ENCODE measurements at places on chromosomes 1 and 21.

GRCh38 chr1:230208619-230209261 is 141.7 kb downstream of the GALNT2 start:
- DNase-seq: no peak

- DNase-seq: no peak
Observed at GRCh38 chr1:109803901-109804331, 40.2 kb upstream of the EPS8L3 start.

DNA sequence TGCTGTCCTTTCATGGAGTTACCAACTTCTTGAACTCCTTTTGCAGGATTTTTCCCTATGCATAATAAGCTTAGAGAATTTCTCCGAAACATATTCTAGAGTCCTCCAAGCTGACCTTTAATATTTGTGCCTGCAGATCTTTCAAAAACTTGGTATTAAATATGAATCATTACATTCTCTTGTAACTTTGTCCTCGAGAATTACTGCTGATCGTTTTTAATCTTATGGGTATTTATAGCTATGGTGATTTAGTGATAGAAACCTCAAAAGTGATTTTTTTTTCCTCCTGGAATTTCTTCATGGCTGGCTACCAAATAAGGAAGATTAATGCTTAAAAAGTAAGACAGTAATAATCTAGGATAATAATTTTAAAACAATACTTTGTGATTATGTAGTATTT is 39.1 kb downstream of the MAP3K21 start:
- no peak for DNase-seq

GRCh38 chr1:33866281-33866680 is 2.4 kb downstream of the HMGB4 start:
- no peak for DNase-seq

- DNase-seq: no peak
Observed at GRCh38 chr1:58156831-58157230, 389.7 kb downstream of the OMA1 start.

DNA sequence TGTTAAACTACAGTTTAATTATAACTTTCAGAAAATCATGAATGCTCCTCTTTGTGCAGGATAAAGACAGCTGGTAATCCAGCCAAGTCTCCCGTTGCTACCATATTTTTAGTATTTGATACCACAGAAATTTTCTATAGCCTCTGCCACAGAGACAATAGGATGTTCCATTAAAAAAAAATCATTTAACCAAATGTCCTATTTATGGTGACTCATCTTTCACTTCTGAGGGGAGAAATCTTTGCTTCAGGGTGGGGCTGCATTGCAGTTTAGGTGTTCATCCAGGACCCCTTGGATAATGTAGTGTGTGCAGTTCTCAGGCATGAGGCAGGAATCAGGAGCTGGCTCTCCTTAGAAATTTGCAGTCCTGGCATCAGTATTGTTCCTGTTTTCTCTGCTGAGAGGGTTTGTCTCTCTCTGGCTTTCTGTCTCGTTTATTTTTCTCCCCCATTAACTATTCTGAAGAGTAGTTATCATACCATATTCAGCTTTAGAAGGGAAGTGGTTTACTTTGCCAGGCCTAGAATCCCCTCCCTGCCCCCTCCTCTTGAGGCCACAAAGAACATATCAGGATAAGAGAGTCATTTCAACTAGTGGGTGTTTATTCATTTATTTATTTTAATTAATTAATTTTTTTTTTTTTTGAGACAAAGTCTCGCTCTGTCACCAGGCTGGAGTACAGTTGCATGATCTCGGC is 3.1 kb downstream of the PRUNE1 start:
- no peak for DNase-seq

DNA sequence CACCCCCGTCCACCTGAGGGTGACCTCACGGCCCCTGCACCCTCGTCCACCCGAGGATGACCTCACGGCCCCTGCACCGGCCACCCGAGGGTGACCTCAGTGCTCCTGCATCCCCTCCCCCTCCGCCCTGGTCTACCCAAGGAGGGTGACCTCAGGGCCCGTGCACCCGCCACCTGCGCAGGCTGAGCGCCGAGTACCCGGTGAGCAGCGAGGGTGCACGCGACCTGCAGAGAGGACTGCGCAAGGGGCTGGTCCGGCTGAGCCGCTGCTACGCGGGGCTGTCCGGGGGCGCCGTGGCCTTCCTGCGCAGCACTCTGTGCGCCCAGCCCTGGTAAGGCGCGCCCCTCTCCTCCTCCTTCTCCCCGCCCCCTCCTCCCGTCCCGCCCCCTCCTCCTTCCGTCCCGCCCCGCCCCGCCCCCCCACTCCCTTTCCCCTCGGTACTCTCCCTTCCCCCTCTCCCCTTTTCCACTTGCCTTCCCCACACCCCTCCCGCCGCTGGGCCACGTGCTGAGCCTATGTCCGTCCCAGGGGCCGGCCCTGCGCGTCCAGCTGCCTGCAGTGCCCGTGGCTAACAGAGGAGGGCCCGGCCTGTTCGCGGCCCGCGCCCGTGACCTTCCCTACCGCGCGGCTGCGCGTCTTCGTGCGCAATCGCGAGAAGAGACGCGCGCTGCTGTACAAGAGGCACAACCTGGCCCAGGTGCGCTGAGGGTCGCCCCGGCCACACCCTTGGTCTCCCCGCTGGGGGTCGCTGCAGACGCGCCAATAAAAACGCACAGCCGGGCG is 28.4 kb downstream of the TRIM11 start:
- DNase-seq: peak; percentile 56

DNA sequence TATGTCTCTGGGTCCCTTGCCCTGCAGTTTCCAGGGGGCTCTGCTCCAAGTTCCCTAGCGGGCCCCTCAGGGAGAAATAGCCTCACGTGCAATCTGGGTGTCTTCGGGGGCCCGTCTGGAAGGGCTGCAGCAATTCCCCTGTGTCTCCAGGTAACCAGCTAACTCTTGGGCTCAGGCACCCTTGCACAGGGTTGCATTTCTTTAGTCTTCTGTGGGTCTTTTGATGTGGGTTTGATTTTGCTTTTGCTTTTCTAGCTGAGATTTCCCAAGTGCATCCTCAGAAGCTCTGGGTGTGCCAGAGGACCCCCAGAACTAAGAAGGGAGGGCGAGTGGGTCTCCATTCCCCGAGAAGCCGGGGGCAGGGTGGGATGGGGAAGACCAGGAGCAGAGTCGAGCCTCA is 75.7 kb downstream of the SPSB1 start:
- DNase-seq: no peak

- no peak for DNase-seq
Observed at GRCh38 chr1:1543706-1544099, 3.3 kb upstream of the TMEM240 start.

DNA sequence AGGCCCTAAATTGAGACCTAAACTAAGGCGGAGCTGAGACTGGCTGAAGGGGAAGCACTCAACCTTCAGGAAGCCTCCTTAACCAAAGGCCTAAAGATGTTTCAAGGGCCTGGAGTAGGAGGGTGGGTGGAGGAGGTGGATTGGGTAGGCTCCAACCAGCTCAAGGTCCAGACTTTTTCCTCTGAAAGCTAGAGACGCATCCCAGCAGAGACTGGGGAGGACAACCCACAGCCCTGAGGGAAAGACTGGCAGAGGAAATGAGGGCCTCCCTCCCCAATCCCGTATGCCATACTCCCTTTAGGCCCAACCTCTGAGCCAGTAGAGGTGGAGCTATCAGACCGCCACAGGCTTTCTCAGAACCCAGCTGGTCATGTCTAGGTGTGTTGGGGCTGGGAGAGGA is 1.1 kb downstream of the ECM1 start:
- DNase-seq: no peak

GRCh38 chr1:224042557-224043118 is 71.3 kb upstream of the FBXO28 start:
- no peak for DNase-seq

DNA sequence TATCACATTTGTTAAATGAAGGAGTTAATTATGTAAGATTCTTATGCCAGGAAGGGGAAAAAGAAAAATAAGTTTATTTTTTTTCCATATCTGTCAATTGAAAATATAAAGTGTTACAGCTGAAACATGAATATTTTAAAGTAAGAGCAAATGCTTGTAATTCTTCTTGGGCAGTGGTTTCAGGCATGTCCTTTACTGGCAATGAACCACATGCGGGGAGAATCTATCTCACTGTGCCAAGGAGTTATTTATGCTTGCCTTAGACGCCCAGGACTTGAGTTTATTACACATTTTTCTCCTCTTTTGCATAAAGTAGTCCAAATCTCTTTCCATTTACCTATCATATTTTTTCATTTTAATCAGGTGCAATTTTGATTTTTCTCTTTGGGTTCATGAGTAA is 207.8 kb upstream of the NRIP1 start:
- DNase-seq: no peak

DNA sequence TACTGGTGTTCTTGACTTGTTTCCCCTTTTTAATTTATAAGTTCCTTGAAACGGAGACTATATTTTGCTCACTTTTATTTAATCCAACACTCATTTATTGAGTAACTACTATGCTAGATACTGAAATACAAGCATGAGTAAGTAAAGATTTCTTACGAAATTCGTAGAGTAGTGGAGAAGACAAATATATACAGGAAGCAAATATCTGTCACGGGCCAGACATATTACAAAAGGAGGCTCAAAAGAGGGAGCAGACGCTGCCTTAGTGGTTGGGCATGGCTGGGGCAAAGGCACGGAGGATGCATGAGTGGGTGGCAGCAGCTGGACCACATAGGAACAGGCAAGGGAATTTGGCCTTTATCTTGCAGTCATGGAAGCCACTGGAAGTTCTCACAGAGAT is 6.8 kb downstream of the NCF2 start:
- no peak for DNase-seq

DNA sequence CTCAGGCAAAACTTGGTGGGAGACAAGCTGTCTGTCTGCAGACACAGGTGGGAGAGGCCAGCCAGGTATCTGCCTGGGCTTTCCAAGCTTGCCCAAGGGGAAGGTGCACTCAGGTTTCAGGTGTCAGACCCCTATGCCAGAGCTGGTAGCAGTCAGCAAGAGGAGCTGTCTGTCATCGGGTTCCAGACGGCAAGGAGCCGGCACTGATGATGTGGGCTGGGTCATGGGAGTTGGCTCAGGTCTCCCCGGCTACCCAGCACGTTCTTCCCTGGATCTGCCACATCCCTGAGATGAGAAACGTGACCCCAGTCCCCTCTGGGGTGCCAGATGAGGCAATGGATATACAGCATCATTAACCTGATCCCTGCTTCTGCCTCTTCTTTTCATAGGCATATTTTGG is 23.0 kb downstream of the TMCC2 start:
- DNase-seq: no peak

DNA sequence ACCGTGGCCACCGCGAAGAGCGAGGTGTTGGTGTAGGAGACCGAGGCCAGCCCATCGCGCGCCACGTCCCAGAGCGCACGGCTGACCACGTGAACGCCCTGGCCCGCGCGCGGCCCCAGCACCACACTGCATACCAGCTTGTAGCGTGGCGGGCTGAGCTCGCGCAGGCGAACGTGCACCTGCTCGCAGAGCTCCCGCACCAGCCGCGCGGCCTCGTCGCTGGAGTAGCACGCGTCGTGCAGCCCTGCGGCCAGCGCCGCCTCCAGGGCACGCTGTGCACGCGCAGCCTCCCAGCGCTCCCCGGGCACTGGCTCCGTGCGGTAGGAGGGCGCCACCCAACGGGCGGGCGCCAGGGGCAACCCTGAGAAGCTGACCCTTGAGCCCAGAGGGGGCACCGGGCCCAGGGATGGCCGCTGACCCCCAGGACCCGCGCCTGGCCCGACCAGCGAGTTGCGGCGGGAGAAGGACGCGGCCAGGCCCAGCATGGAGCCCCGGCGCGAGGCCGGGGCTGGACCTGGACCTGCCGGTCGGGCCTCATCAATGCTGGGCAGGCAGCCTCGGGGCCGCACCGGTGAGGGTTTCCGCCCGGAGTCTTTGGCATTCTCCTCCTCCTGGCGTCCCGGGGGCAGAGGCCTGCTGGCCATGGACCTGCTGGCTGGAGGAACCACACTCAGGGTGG is 987 bp downstream of the DYNLT4 start:
- peak; percentile 8 for DNase-seq

GRCh38 chr21:33455686-33456446 is 23.9 kb downstream of the TMEM50B start:
- DNase-seq: no peak

- DNase-seq: no peak
Observed at GRCh38 chr1:6257541-6258069, 3.3 kb downstream of the GPR153 start.

GRCh38 chr1:21100481-21100921 is 76.2 kb downstream of the EIF4G3 start:
- no peak for DNase-seq

- no peak for DNase-seq
Observed at GRCh38 chr1:183473217-183473536, 878 bp downstream of the SMG7 start.

- DNase-seq: peak; percentile 53
Observed at GRCh38 chr1:47262787-47263413, 30.9 kb upstream of the TAL1 start.

GRCh38 chr1:205072881-205073280 is 11.4 kb downstream of the TMEM81 start:
- DNase-seq: no peak

- DNase-seq: no peak
Observed at GRCh38 chr1:229412056-229412455, 21.8 kb downstream of the ACTA1 start.

DNA sequence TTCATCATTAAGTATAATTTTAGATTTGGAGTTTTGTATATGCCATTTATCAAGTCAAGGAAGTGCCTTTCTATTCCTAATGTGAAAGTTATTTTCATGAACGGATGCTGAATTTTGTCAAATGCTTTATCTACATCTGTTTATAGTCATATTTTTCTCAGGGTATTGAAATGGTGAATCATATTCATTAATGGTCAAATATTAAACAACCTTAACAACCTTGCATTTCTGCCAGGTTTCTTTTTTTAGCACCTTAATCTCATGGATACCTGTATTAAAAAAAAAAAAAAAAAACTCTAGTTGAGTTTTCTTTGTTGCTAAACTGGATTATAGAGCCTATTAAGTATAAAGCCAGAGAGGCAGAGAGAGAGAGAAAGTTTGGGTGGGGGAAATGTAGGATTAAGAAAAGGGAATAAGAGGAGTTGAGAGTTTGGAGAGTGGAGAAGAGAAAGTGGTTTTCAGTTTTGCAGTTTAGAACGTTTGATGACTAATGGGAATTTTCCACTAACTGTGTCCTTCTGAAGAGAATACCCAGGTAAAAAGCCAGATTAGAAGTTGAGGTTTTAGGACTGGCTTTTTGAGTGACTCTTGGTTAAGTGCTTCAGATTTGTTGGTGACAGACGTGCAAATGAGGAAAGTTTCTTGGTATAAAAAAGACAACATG is 305.0 kb downstream of the HLX start:
- no peak for DNase-seq

- no peak for DNase-seq
Observed at GRCh38 chr1:117235863-117236465, 25.2 kb upstream of the VTCN1 start.

DNA sequence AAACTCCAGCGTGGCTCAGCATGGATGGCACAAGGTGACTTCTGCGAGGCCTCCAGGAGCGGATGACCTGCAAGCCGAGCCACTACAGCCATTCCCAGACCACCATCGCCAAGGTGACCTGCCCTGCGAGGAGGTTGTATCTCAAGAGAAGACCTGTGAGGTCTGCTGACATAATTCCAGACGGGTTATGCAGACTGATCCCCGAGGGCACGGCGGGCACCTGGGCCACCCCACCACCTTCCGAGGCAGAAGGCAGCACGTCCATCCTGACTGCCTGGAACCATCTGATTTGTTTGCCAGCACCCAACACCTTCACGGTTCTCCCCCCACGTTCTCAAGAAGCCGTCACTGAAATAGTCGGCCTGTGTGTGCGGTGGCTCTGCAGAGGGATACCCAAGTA is 56.8 kb upstream of the CNTN2 start:
- no peak for DNase-seq
